ENCODE measurements at places on chromosomes 2 and 18. TPM values are rescaled to one million over a fixed set of nuclear protein-coding genes. Genes with fewer than 3 reads are reported as not detected.

Gene MTX2
- polyA plus RNA-seq, result 120 TPM

Gene TFPI
- polyA plus RNA-seq, result 26.2 TPM

Gene ZNF396
- 4.7 TPM for polyA plus RNA-seq

Gene RAB17
- polyA plus RNA-seq, result 151 TPM

Gene BAZ2B
- polyA plus RNA-seq, result 5.1 TPM

Gene TTR
- 4.4 TPM for polyA plus RNA-seq

Gene MYO7B
- polyA plus RNA-seq, result 22.2 TPM

Gene POTEI
- polyA plus RNA-seq, result not detected
